ENCODE measurements at places on chromosomes 7 and 10.
A peak's percentile ranks its signal among the peaks of the same experiment; 100 is the strongest.

DNA sequence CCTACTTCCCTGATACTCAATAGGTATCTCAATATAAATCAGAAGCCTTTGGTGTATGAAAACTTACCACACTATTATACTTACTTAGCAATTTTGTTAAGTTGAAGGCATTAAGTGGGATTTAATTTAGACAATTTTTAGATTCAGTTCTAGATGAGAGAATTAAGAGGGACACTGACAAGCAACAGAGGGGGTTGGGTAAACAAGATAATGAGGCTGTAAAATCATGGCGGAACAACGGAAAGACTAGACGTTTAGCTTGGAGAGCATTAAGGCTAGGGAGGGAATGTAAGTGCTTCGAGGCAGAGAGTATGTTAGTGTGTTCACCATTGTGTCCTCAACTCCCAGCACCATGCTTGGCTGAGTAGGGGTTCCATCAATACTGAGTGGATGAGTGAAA lies 71.3 kb downstream of the DENND11 start:
- DNase-seq, result no peak

DNA sequence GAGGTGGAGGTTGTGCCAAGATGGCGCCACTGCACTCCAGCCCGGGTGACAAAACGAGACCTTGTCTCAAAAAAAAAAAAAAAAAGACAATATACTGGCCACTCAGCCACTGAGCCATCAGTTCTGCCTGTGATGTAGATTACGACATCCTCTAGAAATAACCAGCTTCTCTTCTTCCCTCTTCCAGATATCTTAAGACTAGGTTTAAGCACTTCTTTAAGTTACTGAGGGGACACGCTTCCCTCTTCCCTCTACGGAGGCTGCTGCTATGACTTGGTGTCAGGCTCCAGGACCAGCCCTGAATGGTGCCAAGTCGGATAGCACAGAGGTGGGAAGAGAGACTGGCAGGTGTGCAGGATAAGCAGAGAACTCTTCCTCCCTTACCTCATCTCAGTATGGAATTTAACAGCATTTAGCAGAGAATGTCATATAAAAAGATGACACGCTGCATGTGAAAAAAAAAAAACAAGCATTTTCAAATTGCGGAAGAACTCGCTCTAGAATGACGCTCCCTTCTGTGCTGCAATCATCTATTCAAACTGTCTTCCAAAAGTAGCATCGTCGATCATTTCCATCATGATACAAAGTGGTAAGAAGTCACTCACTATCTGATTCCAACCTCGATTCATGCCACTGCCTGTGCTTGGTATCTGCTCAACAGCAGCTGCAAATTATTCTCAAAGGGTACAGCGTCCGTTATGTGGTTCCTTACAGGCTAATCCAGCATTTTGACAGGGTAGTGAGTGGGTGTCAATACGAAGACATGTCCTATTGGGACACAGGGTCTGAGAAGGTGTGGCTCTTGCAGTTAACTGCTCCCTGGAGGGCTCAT lies 13.8 kb downstream of the DAGLB start:
- DNase-seq, result no peak

DNA sequence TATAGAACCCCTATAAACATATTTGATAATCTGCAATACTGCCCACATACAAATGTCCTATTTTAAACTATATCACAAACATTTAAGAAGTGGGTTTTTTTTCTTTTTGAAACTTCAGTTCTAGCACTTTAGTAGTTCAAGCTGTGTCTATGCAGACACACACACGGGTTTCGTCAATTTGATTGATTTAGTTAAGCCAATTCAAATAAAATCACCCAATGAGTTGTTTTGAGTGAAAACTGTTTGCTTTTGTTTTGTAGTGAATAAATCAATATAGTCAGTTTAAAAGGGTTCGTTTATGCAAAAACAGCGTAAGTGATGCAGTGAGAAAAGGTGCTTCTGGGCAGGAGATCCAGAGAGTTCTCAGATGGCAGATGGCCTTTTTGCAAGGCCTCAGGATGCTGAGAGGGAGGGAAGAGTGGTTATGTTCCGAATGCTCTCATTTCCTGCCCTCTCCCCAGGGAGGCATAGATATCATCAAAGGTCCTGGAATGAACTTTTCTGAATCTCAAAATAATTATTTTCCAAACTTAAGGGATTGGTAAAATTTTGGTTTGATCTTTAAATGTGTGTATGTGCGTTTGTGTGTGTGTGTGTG lies 102.7 kb downstream of the AGMO start:
- no peak for DNase-seq

- no peak for DNase-seq
Observed at GRCh38 chr10:49318755-49319154, 19.8 kb downstream of the C10orf71 start.

GRCh38 chr10:35464825-35465456 lies 128.6 kb downstream of the CCNY start:
- DNase-seq, result no peak

- DNase-seq, result peak; percentile 63
Observed at GRCh38 chr7:28093623-28094232, 86.9 kb downstream of the JAZF1 start.

DNA sequence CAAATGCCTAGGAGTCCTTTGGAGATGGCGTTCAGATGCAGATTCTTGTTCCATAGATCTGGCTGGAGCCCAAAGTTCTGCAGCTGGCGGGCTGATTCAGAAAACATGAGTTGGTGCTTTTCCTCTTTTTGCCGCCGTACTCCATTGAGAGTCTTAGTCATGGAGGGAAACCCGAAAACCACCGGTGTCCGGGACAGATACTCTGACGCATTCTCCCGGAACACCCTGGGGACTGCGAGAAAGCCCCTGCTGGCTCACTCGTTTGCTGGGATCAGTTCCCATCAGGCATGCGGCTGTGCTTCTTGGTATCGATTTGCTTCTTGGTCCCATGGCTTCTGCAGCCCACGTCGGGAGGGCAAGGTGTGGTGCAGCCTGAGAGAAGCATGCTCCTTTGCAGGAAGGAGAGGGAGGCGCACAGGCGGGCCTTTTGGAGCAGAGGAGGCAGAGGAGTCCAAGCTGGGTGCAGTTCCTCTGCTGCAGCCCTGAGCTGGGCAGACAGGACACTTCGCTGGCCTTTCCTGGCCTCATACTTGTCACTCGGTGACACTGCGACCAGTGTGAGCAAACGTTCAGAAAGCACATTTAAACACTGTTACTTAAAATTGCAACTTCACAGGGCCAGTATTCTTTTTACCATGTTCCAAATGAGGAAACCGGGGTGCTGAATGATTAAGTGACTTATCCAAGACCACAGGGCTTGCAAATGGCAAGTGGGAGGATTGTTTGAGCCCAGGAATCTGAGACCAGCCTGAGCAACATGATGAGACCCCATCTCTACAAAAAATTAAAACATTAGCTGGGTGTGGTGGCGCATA lies 30.6 kb upstream of the PFKFB3 start:
- peak; percentile 27 for DNase-seq

- no peak for DNase-seq
Observed at GRCh38 chr10:78361031-78361430, 327.4 kb downstream of the RPS24 start.

DNA sequence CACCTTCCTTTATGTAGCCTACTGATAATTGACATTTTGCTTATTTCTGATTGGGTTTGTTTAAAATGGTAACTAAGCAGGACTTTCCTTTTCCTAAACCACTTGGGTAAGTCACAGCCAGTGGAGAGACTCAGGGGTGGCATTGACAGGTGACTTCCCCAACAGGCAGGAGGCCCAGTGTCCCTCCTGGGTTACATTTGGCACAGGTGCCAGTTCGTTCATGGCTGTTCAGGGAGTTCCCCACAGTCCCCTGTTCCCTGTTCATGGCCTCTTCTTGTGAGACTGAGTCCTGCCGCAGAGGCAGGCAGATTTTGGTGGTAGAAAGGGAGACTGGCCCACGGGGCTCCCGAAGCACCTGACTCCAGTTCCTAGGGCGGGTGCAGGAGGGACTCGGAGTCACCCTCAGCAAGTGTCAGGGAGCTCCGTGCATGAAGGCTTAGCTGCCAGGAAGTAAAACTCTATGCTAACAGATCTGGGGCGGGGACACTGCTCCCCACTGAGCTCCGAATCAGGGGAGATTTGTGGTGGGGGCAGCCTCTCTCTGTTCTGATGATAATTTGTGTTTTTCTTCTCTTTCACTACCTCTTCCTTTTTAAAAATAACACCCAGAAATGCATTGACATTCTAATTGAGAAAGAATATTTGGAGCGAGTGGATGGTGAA lies 84.1 kb downstream of the EZH2 start:
- DNase-seq, result no peak

DNA sequence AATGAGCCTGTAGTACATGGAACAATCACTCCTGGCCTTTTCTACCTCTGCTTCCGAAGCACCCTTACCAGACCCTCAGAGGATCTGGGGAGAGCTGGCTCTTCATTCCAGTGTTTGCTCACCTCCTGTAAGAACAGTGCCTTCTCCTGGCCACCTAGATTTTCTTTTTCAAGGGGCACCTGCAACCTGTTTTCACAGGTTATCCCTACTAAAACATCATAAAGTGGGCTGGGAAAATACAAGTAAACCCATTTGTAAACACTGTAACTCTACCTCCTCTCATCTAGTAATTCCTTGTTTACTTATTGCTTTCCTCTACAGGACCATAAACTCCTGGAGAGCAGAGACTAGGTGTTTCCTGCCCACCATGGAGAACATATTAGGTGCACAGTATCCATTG lies 1.1 kb downstream of the PIK3AP1 start:
- DNase-seq, result no peak

DNA sequence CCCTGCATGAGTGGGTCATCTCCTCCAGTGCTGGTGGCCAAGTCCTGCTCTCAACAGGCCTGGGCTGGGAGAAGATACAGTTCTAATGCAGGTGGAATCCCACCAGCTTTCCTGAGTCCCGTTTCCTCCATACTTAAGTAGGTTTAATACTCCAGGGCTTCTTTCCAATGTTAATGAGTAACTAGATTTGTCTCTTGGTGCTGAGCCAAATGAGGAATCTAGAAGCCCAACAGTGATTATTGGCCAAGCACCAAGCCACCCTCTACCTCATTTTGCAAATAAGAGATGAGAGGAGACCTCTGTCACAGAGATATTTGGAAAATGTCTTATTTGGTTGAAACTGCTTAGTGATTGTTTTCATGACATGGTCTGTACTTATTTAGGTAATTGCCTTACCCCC lies 37.1 kb downstream of the STARD3NL start:
- no peak for DNase-seq

- no peak for DNase-seq
Observed at GRCh38 chr10:49243139-49243538, 54.9 kb upstream of the TMEM273 start.

DNA sequence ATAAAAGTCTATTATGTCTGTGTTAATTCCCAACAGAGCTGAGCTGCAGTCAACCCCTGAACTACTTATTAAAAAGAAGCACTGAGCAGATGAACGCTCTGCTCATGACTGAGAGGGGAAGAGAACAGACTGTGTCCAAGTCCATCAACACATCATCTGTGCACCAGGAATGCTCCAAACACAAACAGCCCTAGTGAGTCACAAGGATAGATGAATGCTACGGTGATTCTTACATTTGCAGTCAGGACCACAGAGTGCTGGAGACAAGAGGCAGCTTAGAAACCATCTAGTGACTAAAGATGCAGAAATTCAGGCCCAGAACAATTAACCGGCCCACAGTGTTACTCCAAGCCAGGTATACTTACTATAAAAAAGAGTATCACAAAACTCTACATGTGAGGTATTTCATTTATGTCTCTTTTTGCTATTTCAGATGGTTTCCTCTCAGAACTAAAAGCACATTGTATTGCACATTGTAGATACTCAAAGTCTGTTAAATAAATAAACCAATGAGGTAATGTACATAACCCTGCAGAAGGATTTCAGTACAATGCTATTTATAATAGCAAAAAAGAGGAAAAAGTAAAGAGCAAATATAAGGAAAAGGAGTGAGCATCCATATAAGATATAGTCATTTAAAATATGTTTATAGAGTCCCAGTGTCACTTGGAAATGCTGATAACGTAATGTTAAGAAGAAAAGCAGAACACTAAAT lies 159.2 kb downstream of the KCNMA1 start:
- no peak for DNase-seq

DNA sequence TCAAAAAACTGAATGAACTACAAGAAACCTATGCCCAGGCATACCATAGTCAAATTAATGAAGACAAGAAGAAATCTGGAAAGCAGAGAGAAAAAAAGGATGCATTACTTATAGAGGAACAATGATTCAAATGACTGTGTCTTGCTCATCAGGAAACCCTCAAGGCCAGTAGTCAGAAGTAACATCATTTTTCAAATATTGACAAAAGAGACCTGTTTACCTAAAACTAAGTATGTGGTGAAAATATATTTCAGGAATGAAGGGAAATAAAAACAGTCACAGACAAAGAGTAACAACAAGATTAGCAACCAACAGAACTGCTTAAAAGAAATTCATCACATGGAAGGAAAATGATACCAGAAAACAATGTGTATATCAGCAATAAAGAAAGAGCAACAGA lies 128.4 kb downstream of the ALOX5 start:
- no peak for DNase-seq

DNA sequence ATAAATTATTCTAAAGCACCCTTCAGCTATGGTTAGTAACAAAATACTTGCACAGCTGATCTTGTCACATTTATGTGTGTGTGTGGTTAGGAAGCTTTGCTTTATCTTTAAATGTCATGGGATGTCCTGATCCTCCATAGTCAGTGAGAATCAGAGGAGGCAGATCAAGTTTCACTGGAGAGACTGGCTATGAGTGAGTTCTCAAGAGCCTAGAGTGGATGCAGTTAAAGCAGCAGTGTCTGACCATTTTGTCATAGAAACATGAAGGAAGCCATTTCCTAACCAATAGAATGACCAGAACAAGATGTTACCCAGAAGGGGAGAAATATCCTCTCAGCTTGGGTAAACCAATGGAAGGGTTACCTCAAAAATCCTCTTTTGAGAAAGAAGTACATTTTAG lies 207.2 kb upstream of the DKK1 start:
- no peak for DNase-seq

DNA sequence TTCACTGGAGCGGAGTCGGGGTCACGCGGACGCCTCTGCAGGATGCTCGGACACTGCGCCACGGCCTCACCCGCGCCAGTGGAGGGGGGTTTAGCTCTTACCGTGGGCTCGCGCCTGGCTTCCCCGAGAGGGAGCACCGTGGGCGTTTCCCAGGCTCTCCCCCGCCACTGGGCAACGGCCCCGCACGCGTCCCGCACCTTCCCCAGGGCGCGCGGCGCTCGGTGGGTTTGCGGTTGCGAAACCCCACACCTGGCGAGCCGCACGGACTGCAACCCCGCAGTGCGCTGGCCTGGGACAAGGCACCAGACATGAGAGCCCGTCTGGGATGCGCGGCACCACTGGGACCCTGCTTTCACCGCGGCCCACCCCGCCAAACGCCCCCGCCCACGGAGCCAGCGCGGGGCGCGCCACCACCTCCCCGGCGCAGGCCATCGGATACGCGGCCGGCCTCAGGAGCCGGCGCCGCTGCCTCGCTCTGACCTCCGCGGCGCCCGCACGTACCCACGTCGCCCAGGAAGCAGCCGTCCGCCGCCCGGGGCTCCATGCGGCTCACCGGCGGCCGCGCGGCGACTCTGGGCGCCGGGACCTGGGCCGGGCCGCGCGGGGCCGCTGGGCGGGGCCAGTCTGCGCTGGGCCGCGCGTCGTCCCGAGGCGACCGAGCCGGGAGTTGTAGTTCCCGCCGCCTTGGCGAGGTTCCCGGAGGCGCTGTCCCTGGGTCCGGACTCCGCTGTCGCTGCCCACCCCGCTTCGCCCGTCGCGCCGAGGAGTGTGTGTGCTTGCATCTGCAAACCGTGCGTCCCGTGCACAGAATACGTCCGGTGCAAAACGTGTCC lies at the start of gene ASB13:
Gene ASB13 (minus strand): TSS at position 588 of the 833 bp plus-strand sequence. CDS start 44 bp downstream, at position 544.
- peak; percentile 52 for DNase-seq
